ENCODE measurements at places on chromosomes 7 and 10.

GRCh38 chr10:110857265-110858171 lies 14.2 kb upstream of the PDCD4 start:
- peak; percentile 93 for DNase-seq

- no peak for DNase-seq
Observed at GRCh38 chr7:41339913-41340676, 362.8 kb downstream of the INHBA start.

DNA sequence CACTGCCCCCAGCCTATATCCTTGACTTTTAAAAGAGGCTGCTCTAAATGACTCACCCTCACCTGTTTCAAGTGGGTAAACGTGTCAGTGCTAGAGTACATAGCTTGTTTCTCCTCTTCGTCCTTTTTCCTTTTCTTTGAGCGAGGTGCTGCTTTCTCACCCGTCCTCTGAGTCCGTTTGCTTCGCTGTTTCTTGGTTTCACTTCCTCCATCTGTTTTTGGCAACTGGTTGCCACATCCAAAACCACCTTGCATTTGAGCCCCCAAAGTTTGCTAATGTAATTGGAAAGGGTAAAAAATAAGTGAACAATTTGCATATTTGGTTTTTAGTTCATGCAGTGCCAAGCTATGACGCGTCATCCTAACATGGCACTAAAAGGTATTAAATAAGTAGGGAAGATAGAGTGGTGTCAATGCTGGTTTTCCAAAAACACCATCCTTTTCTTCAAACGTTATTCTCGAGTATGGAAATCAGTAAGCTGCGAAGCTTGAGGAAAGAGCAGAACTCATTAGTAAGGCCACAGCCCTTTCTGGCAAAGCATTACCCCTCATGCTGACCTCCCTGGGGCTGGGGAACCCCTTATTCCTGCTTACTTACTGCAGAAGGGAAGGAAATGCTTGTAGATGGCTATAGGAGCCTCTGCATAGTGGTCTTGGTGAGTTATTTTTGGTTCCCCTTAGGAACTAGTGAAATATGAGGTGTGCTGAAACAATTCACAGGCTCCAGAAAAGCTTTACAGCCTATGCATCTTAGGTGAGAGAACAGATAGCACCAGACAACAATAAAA lies 133.5 kb downstream of the GALNT11 start:
- DNase-seq: no peak

DNA sequence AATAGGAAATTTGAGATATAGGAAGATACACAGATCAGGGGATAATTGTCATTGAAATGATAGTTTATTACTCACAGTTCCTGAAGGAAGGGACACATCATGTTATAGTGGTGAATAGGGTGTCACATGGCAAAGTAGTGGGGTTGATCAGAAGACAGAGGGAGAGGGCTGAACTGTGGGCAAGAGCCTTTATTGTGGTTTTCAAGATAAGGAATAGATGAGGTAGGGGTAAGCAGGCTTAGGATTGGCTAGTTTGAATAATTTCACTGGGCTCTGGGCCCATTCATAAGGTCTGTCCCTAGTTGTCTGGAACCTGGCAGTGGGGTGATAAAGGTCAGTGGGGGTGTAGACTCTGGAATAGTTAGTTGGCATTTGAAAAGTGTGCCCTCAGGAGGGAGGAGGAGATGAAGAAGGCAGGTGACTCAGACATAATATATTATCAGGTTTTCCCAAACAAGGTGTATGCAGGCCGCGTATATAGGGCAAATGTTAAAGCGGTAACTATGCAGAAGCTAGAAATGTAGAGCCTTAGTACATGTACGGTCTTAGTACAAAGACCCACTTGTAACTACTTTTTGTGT lies 18.5 kb downstream of the FGL2 start:
- DNase-seq: no peak

- no peak for DNase-seq
Observed at GRCh38 chr7:126570845-126571244, 681.9 kb downstream of the GRM8 start.

- DNase-seq: no peak
Observed at GRCh38 chr7:46032353-46032752, 111.3 kb upstream of the IGFBP3 start.

DNA sequence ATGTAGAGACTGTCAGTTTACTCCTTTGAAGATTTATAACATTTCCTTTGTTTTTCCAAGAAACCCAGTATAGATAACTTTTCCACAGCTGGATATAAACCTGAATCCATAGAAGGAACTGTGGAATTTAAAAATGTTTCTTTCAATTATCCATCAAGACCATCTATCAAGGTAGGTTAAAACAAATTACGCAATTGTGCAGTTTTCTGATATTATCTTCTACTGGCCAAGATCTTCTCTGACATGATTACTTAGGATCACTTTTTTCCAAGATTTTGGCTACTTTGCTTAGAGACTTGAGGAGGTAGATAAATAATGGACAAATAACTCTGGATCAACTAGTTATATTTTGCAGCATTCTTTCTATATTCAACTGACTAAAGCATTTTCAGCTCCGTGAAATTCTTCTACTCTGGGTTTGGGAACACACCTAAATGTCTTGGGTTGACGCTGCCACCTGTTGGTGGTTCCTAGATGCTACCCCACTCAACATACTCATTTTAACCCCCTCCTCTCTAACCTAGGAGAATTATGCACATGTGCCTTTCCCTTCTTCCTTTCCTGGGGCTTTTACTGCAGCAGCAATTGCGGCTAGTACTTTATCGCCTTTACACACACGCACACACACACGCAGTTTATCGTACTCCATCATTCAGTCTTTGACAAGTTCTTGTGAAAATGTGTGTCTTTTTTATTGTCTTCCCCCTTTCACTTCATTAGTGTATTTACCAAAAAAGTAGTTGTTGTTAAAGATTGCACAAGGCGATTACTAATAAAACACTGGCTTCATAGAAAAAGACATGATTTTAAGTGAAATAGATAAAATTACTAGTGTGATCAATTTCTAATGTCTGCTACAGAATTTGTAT lies 32.7 kb downstream of the ABCB5 start:
- no peak for DNase-seq

- no peak for DNase-seq
Observed at GRCh38 chr10:75658496-75658895, 227.1 kb downstream of the LRMDA start.

DNA sequence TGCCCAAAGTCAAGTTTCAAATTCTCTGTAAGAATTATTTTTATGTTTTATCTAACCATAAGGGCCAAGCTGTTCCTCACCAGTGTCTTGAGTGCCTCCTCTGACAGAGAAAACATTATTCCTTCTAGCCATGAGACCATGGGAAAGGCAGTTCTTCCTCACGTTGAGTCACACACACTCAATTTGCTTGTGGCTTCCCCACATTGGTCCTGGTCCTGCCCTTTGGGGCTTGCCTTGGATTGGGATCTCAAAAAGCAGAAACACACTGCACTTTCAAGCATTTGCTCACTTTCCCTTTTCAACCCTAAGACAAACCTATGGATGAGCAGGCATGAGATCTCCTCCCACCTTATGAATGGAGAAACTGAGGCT lies 248.3 kb upstream of the IGFBP3 start:
- DNase-seq: no peak

DNA sequence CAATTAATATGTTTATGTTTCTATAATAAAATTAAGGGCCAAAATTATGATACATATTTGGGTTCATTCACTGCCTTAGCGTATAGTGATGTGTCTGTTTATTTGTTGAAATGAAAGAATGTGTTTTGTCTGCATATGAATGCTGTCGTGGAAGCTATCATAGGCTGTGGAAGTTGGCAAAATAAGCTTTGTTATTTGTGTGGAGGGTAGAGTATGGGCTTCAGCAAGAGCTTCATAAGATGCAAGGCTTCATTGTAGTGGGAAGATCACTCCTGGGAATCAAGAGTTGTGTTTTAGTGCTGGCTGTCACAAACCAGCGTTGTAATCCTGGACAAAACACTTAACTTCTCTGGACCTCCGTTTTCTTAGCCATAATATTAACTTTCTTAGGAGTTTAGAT lies 2.5 kb downstream of the SLK start:
- no peak for DNase-seq

- no peak for DNase-seq
Observed at GRCh38 chr10:123500110-123500509, 166.0 kb upstream of the GPR26 start.

DNA sequence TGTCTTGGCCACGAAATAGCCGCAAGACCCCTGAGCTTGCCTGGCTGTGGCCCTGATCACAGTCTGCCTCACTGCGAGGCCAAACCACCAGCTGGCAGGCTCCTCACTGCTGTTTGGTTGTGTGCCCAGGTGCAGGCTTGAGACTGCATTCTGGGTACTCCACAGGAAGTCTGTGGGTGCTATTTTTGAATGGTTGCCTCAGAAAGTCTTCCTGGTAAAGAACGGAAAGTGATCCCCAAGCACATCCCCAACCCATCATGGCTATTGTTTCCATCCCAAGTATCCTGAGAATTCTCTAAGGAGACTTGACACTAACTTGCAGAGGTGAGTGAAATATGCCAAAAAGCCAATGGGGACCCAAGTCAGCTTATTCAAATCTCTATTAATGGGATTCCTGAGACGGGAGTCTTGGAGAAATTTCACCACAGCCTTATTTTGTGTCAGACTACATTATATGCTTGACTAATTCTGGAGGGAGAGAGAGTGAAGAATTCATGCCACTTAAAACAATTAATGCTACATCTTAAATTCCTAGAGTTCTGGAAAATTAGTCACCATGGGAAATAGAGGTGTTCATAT lies 170.9 kb downstream of the RAMP3 start:
- DNase-seq: peak; percentile 15

DNA sequence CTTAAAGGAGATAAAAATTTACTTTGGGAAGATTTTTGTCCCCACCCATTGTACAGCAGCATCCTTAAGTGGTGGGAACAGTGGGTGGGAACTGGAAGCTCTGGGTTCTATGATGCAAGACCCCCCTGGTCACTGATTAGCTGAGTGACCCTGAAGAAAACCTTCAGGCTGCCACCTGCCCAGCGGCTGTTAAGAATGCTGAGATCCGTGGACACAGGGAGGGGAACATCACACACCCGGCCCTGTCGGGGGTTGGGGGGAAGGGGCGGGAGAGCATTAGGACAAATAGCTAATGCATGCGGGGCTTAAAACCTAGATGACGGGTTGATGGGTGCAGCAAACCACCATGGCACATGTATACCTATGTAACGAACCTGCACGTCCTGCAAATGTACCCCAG lies 14.5 kb downstream of the CARD11 start:
- no peak for DNase-seq

DNA sequence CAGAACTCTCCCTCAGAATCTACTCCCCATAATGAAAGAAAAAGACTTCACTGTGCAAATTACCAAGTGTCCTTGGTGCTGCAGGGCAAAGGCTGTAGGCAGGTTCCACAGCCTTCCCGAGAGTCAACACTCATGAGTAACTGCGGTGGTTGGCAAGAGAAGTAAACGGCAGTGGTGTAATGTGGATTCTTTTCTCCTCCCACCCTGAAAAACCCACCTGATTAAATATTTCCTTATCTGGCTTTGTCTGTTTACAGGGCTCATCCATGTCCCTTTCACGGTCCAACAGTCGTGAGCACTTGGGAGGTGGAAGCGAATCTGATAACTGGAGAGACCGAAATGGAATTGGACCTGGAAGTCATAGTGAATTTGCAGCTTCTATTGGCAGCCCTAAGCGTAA lies 300.9 kb downstream of the BICC1 start:
- DNase-seq: no peak

GRCh38 chr7:155846936-155847335 lies 34.7 kb upstream of the SHH start:
- DNase-seq: no peak

- DNase-seq: no peak
Observed at GRCh38 chr7:664997-665735, 61.3 kb upstream of the DNAAF5 start.

GRCh38 chr7:148256433-148256832 lies 334.1 kb upstream of the C7orf33 start:
- no peak for DNase-seq

- DNase-seq: no peak
Observed at GRCh38 chr7:94971051-94971867, 63.9 kb downstream of the PPP1R9A start.

DNA sequence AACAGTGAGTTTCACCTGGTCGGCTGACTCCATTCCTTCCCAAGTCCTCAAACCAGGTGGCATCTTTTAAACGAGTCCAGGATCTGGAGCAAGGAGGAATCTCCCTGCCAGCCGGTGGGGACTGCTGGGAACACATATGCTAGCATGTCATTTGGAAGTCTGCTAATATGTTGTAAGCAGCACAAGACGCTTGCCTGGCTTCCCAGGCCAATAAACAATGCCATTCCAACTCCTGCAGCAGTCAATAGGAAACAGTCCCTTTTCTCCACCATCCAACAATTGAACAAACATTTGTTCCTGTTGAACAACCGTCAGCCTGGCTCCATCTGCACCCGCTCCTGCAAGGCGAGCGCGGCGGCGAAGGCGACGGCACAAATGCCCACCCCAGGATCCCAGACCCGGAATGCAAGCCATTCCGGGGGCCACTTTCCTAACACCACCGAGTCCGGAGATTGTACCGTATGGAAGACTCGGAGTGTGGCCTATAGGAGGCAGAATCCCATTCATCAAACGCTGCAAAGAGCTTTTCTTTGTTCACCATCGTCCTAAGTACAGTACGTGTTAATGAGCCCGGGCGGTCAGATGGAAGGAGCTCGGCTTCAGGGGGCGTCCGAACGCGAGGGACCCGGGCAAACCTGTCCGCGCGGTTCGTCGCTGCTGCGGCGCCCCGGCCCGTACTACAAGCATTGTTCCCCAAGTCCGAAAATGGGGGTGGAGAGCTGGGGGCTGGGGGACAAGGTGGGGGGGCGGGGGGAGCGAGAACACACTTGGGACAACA lies 1.6 kb downstream of the FAM53B start:
- DNase-seq: peak; percentile 27

DNA sequence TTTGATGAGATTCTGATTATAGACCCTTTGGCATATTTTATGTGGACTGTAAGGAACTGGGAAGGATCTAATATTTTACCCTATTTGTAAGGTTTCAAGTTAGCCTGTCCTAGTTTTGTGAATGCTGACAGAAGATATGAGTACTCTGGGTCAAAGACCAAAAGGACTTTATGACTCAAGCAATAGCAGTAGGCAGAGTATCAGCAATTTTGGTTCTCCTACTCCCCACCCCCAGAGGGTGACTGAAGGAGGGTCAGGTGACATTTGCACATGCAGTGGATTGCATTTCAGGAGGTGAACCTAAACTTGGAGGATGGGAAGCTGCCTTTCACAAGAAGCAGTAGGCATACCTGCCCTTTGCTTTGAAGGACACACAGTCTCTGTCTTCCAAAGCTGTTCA lies 84.0 kb upstream of the KLF6 start:
- no peak for DNase-seq

GRCh38 chr7:3117081-3117480 lies 73.4 kb upstream of the CARD11 start:
- no peak for DNase-seq

All from GF-D8 (cell line).